ENCODE measurements at places on chromosomes 1 and 21. TPM values are rescaled to one million over a fixed set of nuclear protein-coding genes. Genes with fewer than 3 reads are reported as not detected.

DNA sequence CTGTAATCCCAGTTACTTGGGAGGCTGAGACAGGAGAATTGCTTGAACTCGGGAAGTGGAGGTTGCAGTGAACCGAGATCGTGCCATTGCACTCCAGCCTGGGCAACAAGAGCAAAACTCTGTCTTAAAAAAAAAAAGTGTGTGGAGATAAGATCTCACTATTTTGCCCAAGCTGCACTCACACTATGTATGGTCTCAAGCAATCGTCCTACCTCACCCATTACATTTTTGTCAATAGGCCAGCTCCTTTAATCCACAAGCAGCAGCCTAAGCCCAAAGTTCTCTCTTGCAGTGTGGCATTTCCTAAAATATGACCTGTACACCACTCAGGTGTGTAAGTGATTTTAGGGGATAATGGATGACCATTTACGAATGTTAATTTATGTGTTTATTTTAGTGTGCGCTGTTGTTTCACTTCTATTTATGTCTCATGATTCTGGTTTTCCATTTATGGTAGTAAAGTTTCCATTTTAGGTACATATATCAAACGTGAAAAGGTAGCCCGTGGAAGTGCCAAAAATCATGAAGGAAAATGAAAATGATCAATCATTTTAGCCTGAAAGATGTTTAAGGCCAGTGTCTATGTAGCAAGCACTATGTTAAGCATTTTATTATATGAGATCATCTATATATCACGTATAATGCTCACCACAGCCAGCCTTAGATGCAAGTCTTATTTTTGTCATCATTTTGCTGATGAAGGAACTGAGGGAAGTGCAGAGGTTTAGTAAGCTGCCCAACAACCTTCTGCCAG lies 5.6 kb downstream of the LCK start:
- DNase-seq: no peak

The OR6N1 gene
- not detected for total RNA-seq

The DMRTA2 gene
- 0.08 TPM for total RNA-seq

DNA sequence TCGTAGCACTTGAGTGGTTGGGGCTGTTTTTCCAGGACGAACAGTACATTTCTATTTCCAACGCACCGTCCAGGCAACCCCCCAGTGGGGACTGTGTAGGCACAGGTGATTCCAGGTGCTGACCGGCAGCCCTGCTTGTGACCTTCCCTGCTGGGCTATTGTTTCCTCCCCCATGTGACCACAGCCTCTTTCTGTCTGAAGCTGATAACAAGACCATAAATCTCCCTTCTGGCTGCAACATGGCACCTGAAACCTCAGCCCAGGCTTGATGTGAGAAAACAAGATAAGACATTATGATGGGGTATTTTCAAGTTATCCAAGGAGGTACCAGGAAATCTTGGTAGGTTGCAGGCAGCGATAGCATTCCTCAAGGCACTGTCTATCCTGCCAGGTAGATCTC lies 48.2 kb downstream of the HLX start:
- no peak for DNase-seq

- DNase-seq: no peak
Observed at GRCh38 chr1:100360790-100361510, 8.6 kb downstream of the CDC14A start.

The SLC19A2 gene
- total RNA-seq: 5.1 TPM

DNA sequence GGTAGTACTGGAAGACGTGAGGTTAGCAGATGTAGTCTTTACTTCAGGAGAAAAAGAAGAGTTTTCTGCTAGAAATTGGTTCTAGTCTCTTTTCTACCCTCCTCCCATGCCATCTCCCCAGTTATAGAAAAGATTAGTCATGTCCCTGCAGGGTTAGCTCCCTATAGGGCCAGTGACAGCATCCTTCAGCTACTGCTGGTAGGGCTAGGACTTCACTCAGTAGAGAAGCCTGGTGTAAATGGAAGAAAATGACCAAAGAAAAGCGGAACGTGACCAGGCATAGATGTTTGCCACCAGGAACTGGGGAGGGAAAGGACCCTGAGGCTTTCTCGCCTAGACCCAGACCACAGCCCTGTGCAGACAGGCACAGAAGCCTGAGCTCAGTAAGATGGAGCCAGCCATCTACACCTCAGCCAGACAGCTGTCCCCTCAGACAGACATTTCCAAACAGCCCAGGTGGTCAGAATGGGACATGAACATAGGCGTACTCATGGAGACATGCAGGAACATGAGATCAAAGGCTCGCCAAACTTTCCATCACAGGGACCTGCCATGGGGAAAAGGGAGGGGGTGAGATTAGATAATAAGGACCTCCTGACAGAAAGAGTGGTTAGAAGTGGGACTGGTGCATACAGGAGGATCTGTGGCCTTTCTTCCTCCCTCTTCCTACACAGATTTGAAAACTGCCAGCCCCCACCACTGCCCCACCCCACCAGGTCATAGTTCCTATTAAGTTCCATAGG lies 23.5 kb upstream of the SLAMF9 start:
- DNase-seq: no peak

- DNase-seq: no peak
Observed at GRCh38 chr1:166119471-166119965, 47.3 kb downstream of the FAM78B start.

DNA sequence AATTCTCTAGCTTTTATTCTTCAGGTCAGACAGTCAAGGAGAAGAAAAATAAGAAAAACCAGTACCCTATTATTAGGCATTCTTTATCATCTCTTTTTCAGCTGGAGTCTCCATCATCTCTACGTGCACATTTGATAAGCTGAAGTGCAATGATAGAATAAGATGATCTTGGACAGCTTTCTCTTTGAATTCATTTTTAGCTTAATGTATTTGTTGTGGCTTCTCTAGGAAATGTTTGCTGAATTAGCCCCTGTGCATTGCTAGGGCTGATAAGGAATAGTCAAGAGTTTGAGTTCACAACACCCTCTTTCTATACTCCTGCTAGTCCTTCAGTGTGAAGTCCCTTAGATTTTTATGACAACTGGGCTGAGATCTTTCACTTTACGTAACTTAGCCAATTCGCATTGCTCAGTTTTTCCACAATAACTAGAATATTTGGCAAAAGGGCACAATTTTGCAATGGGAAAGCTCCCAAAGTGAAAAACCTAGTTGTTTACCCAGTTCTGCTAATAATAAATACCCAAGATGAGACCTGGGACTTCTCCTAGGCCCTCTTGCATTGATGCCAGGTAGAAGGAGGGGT lies 7.0 kb upstream of the KCNJ15 start:
- DNase-seq: no peak

- DNase-seq: no peak
Observed at GRCh38 chr21:29390778-29391177, 92.1 kb downstream of the BACH1 start.

- no peak for DNase-seq
Observed at GRCh38 chr21:35533893-35534292, 484.8 kb upstream of the RUNX1 start.

- DNase-seq: no peak
Observed at GRCh38 chr1:118321840-118322239, 136.8 kb upstream of the SPAG17 start.

DNA sequence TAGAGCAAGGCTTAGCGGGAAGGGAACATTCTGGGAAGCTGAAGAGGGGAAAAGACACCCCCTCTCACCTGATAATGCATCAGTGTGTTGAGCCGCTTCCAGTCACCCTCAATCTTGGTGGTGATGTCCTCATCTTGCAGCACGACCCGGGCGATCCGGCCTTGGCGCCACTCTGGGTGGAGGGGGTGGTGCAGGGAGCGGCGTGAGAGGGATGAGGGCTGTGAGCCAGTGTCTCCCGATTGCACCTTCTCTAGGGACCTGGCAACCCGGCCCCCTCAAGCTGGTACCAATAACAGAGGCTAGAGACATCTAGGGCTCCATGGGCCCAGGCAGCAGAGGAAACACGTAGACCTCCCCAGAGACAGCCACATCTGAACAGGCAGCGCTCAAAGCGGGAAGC lies 127.4 kb upstream of the CD34 start:
- DNase-seq: no peak

DNA sequence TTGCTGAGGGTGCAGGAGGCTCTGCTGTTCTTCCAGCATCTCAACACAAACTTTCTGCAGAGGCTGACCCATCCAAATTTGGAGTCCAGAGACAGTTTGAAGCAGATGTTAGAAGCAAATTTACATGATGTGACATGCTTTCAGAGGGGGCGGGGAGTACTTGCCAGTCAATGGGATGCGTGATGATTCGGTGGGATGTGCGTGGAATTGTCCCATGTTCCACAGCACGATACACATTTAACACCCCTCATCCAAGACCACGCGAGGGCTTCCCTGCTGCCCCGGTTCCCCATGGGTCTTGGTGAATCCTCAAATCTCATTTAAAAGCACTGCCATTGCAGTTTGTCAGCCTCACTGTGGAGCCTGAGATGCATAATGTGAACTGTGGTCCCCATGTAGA lies 78.6 kb upstream of the TLR5 start:
- DNase-seq: peak; percentile 27

The RPTN gene
- not detected for total RNA-seq

GRCh38 chr1:50023292-50024159 lies at the start of gene AGBL4:
Gene AGBL4 (minus strand): TSS chr1:50023954.
- DNase-seq: no peak

GRCh38 chr1:164617377-164618201 lies 58.6 kb downstream of the PBX1 start:
- DNase-seq: no peak

DNA sequence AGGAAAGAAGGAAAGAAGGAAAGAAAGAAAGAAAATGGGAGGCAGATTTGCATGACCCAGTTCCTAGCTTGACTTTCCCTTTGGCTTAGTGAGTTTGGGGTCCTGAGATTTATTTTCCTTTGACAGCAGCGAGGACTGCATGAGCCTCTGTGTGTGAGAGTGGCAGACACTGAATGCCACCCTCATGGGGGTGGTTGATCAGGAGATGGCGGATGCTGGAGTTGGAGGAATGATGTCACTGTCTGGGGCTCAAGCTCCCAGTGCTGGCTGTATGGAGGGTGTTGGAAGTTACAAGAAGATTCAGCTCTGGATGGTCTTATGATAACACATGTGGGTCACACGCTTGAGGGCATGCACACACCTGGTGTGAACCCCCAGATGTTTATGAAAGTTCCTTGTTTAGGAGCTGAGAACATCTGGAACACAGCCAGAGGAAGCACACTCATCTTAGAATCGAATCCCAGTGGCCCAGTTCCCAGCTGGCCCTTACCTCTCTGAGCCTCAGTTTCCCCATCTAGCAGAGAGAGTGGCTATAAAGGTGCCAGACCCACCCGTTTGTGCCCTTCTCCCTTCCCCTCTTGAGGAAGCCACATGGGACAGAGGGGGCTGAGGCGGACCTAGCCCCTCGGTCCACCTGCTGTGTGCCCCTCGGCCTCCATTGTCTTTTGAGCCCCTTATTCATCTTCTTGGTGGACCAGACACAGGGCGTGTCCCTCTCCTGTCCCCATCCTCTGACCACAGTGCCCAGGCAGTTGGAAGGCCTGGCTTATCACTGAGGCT lies 5.7 kb downstream of the PADI4 start:
- DNase-seq: no peak

DNA sequence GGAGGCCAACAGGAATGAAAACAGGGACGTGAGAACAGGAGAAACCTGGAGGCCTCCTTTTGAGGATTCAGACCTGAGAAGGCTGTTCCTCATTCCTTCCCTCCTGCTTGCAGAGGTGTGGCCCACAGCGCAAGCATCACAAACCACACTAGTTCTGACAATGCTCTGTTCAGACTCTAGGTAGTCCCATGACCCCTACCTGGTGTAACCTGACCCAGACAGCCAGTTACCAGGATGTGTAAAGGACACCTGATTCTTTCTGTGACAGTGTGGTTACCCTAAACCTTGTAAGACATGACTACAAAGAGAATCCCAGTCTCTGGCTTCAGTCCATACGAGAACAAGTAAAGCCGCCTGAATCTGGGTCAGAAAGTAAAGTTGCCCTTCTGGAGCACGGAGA lies 3.2 kb downstream of the MECR start:
- DNase-seq: no peak

The BLACAT1 gene
- not detected for total RNA-seq

DNA sequence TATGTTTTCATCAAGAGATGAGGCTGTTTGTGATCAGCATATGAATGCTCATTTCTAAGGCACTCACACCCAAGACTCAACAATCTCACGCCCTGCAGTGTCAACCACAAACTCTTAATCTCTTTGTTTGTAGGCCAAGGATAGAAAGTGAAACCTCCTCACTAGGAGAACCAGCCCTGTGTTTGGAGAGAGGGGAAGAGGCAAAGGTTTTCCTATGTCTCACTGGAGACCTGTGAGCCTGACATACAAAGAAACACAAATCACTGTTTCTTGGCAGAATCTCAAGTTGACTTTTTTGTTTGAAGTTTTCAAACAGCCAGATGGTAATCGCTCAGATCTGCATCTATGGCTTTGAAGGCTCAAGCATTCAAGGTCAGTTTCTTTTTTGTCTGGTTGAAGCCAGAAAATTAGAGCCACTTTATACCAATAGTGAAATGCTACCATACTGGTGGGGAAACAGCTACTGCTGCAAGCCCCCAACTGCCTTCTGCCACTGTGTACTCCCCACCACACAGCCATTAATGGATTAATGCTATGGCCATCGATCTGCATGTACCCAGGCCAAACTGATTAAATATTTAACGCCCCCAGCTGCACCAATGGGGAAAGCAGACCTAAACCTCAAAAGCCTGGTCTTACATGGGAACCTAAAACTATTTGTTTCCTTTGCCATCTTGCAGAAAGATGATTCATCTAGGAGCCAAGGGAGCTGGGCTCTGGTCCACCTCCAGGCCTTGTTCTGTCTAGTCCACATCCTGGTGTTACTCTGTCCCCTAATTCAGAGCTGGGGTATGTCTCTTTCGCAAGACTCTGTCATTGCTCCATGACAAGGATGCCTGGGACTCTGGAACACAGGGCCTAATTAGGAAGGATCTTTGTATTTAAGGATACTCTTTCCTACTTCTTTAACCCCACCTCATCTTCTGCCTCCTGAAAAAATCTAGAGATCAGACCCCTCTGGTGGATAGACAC lies 16.3 kb downstream of the PDZK1 start:
- no peak for DNase-seq

GRCh38 chr1:18883636-18884418 lies 18.5 kb downstream of the ALDH4A1 start:
- no peak for DNase-seq

DNA sequence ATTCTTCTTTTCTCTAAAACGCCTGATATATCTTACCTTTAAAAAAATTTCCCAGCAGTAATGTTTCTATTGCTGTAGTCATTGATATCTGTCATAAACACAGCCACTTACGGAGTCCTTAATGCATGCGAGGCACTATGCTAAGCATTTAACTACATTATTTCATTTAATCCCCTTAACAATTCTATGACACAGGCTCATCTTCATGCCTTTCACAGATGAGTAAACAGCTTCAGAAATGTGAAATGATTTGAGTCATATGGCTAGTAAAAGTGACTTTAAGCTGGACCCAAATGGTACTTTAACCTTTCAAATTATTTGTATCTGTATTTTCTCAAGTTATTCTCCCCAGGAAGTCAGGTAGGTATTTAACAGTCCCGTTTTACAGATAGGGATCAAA lies 125.1 kb upstream of the FGGY start:
- DNase-seq: no peak

The ASAP3 gene
- total RNA-seq: 30.5 TPM

- peak; percentile 57 for DNase-seq
Observed at GRCh38 chr1:22959545-22960360, 12.9 kb downstream of the LACTBL1 start.

- no peak for DNase-seq
Observed at GRCh38 chr1:9251501-9251900, 16.9 kb downstream of the H6PD start.

- no peak for DNase-seq
Observed at GRCh38 chr1:93584261-93585003, 97.2 kb downstream of the BCAR3 start.

The TAL1 gene
- total RNA-seq: 1.9 TPM

Data from cardiac septum (tissue), 1 donor.